Stimulated activated CD4-positive, alpha-beta T cell treated with anti-CD3 and anti-CD28 coated beads, Interleukin-1b, Interleukin-23, amount 100 ng/mL, for 1 hour (primary cell): ENCODE measurements at places on chromosomes 2 and 18.

GRCh38 chr2:222452422-222452950 is 28.1 kb downstream of the SGPP2 start:
- no peak for DNase-seq

- DNase-seq = no peak
Observed at GRCh38 chr2:192038110-192038509, 156.6 kb downstream of the TMEFF2 start.

DNA sequence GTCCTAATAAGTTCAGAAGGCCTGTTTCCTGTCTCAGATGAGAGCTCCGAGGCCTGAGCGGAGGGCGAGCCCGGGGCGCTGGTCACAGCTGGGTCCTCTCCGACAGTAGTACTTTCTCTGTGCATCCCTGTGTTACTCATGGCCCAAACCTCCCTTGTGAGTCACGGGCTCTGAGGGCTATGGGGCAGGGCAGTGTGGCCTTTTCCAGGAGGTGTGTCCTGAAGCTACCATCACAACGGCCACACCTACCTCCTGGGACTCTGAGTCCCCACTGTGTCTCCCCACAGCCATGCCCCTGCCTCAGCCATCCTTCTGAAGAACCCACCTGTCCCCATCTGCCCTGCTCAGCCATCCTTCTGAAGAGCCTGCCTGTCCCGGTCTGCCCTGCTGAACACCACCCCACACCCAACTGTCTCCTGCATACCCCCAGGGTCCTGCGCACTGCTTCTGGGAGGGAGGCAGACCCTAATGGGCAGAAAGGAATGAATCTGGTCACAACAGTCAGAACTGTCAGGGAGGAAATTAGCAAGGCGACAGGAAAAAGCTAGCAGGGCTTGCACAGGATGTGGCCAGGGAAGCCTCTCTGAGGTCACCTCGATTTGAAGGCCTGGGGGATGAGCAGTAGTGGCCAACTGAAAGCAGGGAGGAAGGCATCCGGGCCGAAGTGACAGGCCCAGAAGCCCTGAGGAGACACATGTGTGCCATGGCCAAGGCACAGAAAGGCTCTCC is 145.4 kb upstream of the RIOK3 start:
- no peak for DNase-seq

DNA sequence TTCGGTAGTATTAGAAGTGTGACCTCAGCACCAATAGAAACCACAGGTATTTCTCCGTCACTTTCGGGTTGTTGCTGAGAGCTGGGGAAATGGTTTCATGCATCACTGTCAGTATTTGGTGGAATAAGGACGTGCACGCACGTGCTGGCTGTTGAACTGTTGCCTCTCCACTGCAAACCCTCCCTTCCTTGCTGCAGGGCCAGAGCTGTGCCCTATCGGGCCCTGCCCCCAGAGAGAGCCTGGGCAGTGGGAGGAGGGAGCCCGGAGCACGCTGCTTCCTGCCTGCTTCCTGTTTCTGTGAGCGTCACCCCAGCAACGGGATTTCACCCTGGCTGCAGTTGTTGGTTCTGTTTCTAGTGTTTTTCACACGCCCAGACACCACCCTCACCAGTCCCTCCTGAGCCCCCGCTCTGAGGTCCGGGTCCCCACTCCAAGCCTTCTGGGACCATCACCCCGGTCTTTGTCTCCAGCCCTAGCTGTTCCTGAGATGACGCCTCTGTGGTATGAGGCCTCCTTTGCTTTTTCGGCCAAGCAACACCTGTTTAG is 47.4 kb downstream of the LRRFIP1 start:
- peak; percentile 67 for DNase-seq

- DNase-seq = no peak
Observed at GRCh38 chr2:189146553-189146952, 33.0 kb downstream of the COL5A2 start.

DNA sequence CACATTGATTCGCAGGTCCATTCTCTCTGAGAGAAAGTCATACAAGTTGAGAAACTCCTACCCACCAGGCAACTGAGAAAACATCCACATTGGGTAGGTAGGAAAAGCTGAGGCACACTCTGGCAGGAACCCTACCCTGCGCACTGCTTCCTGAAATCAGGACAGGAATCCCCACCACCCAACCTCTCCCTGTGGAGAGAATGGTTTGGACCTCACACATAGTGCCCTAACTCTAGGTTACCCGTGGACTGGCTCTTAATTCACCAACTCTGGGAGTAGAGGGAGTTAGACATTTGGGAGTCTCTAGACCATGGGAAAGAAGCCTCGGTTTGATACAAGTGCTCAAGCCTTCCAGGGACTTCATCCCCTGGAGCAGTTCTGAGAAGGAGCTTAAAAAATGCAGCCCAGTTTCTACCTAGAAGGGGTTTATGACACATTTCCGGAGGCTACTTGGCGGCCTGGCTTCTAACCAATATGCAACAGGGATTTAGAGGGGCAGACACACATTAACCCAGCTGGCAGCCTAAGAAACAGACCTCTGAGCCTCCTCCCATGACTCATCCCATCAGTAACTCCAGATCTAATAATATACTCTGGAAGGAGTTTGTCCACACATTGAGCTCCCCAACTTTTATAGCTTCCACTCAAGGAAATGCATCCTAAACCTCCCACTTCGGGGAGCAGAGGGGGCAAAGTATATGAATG is 136.7 kb downstream of the EML6 start:
- no peak for DNase-seq

- no peak for DNase-seq
Observed at GRCh38 chr2:144572977-144573376, 53.1 kb upstream of the ZEB2 start.

DNA sequence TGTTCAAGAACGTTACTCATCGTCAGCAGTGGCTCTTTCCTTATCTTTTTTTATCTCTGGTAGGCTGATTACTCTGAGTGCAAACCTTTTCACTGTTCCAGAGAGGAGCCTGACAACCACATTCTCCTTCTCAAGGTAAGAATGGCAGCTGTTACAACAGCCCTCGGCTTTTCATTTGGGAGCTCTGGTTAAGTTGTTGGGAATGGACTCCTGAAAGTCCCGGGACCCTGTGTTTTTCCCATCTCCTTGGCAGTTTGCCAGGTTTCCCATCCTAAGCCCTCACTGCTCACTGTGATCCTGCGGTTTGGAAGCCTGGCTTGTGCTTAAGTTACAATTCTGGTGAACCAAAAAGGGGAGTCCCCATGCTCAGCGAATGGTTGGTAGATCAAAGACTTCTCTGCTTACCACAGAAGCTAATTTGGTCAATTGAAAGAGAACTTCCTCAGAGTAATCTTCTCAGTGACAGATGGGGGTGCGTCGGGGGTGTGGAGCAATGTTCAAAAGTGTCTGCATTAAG is 122.3 kb downstream of the LYPD6B start:
- no peak for DNase-seq

- DNase-seq = no peak
Observed at GRCh38 chr2:32739664-32740063, 111.8 kb downstream of the TTC27 start.

DNA sequence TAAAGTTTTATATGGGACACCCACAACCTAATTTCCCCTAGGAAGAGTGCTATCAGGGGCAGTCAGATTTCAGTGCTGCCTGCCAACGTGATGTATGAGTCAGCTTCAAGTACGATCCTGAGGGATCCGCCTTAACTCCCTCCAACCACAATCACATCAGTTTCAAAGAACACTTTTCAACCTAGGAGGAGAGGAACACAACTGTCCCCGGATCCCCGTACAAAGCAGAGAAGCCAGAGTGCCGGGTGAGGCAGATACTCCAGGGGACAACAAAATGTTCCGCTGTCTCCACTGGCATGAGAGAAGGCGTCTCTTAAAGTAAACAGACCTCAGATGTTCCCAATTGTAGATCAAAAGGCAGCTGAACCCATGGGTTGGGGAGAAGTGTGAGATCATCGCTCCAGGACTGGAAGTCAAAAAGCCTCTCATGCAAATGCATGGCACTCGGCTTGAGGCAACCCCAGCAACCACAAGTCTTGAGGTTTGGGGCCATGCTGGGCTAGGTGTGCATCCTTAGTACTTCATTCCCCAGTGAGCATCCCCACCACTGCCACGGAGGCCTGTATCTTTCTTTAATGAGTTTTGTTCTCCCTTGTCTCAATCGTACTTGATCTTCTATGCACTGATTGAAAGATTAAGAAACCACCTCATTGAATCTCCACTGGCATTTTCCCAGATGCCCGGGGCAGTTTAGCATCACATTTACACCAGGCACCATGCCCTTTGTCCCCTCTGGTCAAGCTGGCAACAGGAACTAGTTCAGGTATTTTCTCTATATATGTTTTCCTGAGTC is 91.0 kb upstream of the CCBE1 start:
- no peak for DNase-seq

- DNase-seq = no peak
Observed at GRCh38 chr2:227862227-227862740, 9.1 kb upstream of the DAW1 start.

GRCh38 chr2:102368461-102369109 is 13.0 kb downstream of the IL18R1 start:
- DNase-seq = no peak

GRCh38 chr18:79695269-79695668 is 15.7 kb downstream of the CTDP1 start:
- DNase-seq = no peak

DNA sequence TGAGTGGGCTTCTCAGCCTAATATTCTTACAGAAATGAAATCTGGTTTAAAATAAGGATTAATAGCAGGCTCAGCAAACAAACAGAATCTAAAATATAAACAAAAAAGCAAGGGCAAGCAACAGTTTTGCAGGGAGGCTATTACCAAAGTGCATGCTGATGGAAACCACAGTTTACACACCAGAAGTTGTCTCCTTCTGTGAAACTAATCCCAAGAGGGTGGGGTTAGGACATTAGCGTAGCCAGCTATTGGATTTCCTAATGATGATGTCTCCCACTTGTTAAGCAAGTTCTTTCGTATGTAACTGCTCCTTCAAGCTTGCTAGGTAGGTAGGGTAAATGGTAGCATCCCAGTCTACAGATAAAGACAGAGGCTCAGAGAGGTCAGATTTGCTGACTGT is 65.0 kb upstream of the TSPYL6 start:
- no peak for DNase-seq

GRCh38 chr2:235037604-235038166 is 85.9 kb downstream of the SH3BP4 start:
- no peak for DNase-seq

DNA sequence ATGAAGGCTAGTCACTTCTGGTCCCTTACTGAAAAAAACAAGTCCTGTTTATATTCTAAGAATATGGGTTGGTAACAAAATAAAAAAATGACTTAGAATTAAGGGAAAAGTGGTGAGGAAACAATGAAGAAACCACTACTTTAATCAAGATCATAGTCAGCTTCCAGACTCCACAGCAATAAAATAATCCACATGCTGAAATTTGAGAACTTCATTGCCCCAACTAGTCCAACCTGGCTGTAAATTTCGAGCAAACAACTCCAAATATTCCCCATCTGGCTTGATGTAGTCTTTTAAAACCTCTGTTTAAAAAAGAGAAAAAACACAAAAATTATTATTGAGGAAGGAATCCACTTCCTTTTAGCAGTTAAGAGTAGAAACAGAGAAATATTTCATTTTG is 32.5 kb downstream of the METTL4 start:
- DNase-seq = no peak

DNA sequence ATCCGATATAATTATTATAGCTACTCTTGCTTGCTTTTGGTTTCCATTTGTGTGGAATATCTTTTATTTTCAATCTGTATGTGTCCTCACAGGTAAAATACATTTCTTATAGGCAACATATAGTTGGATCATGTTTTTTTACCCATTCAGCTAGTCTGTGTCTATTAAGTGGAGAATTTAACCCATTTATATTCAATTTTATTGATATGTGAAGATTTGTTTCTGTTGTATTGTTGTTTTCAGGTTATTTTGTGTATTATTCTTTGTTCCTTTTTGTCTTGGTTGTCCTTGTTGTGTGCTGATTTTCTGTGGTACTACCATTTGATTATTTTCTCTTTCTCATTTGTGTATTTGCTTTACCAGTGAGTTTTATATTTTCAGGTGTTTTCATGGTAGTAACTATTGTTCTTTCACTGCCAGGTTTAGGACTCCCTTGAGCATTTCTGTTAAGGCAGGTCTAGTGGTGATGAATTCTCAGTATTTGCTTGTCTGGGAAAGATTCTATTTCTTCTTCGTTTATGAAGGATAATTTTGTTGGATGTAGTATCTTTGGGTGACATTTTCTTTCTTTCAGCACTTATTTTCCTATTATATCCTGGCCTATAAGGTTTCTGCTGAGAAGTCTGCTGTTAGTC is 95.4 kb downstream of the ANKRD12 start:
- no peak for DNase-seq

- no peak for DNase-seq
Observed at GRCh38 chr2:96241900-96242611, 23.7 kb downstream of the TMEM127 start.

GRCh38 chr2:148486655-148487054 is 157.9 kb upstream of the EPC2 start:
- DNase-seq = no peak

- no peak for DNase-seq
Observed at GRCh38 chr2:220075835-220076234, 448.4 kb downstream of the SLC4A3 start.

DNA sequence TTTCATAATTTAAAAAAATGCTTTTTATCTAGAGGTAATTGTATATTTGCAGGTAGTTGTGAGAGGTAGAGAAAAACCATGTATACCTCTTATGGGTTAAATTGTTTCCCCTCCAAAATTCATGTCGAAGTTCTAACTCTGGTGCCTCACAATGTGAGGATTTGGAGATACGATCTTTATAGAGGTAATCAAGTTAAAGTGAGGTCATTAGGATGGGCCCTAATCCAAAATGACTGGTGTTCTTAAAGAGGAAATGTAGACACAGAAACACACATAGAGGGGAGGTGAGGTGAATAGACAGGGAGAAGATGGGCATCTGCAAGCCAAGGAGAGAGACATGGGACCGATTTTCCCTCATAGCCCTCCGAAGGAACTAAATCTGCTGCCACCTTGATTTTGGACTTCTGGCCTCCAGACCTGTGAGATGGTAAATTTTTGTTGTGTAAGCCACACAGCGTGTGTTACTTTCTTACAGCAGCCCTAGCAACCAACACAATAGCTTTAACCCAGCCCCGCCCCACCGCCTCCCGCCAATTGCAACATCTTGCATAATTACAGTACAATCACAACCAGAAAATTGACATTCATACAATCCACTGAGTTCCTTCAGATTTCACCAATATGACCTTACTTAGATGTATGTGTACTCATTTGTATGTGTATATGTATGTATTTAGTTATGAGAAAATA is 208.9 kb downstream of the MIB1 start:
- DNase-seq = no peak

DNA sequence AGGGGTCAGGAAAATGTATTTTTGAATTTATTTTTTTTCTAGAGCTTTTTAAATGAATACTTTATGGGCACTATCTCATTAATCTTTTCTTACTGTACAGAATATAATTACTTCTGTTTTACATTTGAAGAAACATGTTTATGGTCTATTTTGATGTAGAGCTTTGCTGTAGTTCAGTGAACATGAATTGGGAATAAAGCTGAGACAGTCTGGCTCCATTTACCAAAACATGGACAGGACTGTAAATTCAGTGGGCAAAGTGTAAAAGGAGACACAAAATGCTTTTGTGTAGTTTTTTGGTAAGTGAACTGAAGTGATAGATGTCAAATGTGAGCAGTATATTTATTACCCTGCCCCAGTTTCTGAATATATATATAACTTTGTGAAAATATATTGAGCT is 1298.8 kb upstream of the NXPH2 start:
- DNase-seq = no peak
